ENCODE measurements at places on chromosomes 6 and 20.

- DNase-seq, result no peak
These were observed 7.5 kb downstream of the ESF1 start for GRCh38 chr20:13777171-13777601.

- no peak for DNase-seq
These were observed 114.1 kb upstream of the SMLR1 start for GRCh38 chr6:130713144-130713543.

DNA sequence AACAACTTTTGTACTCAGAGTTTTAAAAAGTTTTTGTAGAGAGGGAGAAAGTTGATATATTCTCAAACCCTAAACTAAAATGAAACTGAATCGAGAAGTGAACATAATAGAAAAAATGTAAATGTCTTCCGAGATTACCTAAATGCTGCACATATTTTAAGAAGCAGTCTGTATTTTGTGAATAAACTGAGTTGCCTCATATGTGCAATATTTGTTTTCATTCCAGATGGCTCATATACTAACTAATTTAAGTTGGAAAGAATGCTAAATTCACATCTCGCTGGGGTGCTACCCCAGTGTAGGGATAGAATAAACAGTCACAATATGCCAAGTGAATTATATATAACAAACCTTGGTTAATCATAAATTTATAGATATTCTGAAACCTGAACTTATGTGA is 285.9 kb upstream of the THEMIS start:
- DNase-seq, result no peak

- no peak for DNase-seq
These were observed 478.6 kb upstream of the JARID2 start for GRCh38 chr6:14767226-14767625.

GRCh38 chr6:85676086-85676729 is 33.5 kb upstream of the SYNCRIP start:
- no peak for DNase-seq

DNA sequence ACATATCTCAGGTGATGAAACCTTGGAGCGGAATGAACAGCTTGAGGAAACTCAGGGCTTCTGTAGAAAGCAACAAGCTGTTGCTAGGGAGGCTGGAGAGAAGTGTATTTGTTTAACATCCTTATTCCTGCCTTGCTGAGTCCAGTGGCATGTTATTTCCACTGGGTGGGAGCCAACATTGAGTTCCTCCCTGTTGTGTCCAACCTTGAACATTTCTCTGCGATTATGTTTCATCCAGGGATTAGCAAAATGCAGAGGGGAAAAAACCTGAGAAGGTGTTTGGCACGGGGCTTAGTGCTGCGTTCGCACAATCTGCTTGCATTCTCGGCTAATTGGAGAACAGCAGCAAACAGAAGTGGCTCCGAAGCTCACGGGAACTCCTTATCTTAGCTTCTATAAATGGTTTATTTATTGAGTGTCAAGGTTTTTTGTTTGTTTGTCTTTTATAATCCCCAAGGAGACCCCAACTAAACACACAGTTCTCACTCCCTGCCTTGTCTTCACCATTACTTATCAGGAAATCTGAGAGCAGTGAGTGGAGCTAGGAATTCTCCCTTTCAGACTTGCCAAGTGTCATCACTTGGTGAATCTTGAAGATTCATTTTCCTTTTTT is 412.8 kb downstream of the CDC5L start:
- DNase-seq, result no peak

GRCh38 chr20:17281478-17281877 is 54.6 kb downstream of the PCSK2 start:
- no peak for DNase-seq

GRCh38 chr6:90397929-90398674 is 101.5 kb upstream of the BACH2 start:
- DNase-seq, result peak; percentile 94

- no peak for DNase-seq
These were observed 51.6 kb downstream of the ZFP64 start for GRCh38 chr20:52139986-52140385.

DNA sequence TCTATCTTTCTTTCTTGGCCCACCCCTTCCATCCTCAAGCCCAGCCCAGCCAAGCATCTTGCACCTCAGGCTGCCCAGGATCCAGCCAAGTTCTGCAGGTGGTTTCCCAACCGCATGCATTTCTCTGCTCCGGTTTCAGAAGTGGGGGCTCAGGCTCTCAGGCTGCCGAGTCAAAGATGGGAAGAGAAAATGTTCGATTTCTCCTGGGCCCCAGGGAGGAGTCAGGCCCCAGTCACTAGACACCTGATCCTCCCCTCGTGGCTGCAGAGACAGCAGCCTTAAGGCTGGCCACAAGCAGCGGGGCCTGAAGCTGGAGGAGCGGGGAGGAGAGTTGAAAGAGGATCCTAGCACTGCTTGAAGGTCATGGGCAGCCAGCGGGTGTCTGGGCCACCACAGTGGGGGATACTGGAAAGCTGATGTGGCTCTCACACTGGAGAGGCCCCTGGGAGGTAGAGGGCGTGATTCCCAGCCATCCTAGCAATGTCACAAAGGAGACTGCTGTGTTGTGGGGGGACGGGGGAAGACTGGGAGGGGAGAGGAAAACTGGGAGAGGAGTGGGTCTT is 42.2 kb upstream of the ZFAND3 start:
- no peak for DNase-seq

DNA sequence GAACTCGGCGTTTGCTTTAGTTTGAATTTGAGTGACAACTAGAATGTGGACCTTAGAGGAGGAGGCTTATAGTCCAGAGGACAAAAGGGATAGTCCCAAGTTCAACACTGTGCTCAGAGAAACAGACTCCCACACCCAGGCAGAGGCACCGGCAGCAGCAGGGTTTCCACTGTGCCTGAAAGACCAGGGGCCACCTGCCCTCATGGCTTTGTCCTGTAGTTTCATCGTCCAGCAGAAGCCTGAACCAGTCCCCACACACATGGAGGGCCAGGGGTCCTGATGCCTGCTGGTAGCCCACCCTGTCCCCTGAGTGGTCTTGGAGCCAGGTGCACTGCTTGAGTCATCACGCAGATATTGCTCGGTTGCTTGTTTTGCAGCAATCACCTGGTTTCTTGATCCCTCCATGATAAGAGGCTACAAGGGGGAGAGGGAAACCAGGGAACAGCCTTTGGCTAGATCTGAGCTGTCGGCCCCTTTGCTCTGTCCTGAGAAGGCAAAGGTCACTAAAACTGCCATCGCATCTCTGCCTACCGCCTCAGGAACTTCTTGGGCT is 7.2 kb upstream of the ACSS1 start:
- DNase-seq, result no peak

DNA sequence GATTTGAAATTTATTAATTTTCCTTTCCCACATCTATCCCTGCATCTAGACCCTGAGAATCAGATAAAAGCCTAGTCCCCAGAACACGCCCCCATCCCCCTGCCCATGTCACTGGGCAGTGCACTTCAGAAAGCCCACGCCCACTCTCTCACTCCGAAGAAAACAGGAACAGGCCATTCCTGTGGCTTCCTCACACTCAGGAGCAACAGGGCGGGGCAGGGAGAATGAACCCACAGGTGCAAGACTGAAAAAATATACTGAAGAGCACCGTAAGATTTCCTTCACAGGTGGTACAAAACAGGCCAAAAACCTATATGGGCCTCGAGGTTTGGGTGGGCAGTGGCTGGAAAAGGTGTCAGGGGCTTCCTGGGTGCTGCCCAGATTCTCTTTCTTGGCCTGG is 3.4 kb downstream of the OXT start:
- no peak for DNase-seq

All from stimulated activated CD8-positive, alpha-beta memory T cell treated with anti-CD3 and anti-CD28 coated beads, Interleukin-7, amount 100 ng/mL, for 48 hours (primary cell).